ENCODE measurements at places on chromosomes 7 and 10. TPM values are rescaled to one million over a fixed set of nuclear protein-coding genes. Genes with fewer than 3 reads are reported as not detected.

GSAP gene
- 51.4 TPM for total RNA-seq

CALHM1 gene
- not detected for total RNA-seq

DNA sequence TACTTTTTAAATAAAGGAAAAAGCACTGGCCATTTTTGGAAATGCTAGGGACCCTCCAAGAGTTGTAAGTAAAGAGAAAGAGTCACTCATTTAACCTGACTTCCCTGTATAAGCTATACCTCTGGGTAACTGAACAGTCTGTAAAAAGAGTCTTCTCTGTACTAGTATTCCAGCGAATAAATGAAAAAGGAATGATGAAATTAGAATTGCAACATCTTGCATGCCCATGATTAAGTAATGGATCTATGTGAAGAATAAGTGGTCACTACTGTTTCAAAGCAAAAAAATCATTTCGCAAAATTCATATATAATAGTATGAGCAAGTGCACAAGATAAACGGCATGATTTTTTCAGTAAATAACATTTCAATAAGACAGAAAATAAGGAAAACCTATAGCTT is 116.8 kb downstream of the ZFAND4 start:
- no peaks in the 10 kb centered on the region for H3K4me1 ChIP-seq
- no peak overlapping the region for H3K4me3 ChIP-seq
- H3K27ac ChIP-seq: no peak overlapping the region
- no peak for DNase-seq

DNA sequence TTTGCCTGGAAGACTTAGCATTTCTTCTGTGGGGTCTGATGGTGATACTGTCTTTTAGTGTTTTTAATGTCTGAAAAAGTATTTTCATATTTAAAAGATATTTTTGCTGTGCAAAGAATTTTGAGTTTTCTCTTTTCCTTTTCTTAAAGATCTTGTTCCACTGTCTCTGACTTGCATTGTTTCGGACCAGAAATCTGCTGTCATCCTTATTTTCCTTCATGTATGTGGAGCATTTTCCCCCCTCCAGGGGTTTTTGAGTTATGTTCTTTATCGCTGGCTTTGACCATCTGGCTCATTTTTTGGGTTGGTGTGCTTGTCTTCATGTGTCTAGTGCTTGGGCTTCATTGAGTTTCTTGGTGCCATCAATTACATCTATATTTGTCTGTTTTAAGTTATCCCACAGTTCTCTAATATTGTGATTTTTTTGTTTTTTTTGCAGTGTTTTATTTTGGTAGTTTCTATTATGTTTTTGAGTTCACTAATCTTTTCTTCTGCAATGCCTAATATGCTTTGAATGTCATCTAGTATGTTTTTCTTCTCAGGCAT is 119.9 kb downstream of the MGMT start:
- DNase-seq: no peak
- no peaks in the 10 kb centered on the region for H3K4me1 ChIP-seq
- H3K4me3 ChIP-seq: no peak overlapping the region
- H3K36me3 ChIP-seq: no peaks in the 10 kb centered on the region

GRCh38 chr10:11145495-11145855 is 127.8 kb downstream of the CELF2 start:
- peaks cover 23% of the 10 kb centered on the region for H3K4me1 ChIP-seq
- H3K36me3 ChIP-seq: no peaks in the 10 kb centered on the region

Data from thyroid gland (tissue), 4 donors.